Naive thymus-derived CD8-positive, alpha-beta T cell (primary cell): ENCODE measurements at places on chromosomes 5 and 9.
A peak's percentile ranks its signal among the peaks of the same experiment; 100 is the strongest.

DNA sequence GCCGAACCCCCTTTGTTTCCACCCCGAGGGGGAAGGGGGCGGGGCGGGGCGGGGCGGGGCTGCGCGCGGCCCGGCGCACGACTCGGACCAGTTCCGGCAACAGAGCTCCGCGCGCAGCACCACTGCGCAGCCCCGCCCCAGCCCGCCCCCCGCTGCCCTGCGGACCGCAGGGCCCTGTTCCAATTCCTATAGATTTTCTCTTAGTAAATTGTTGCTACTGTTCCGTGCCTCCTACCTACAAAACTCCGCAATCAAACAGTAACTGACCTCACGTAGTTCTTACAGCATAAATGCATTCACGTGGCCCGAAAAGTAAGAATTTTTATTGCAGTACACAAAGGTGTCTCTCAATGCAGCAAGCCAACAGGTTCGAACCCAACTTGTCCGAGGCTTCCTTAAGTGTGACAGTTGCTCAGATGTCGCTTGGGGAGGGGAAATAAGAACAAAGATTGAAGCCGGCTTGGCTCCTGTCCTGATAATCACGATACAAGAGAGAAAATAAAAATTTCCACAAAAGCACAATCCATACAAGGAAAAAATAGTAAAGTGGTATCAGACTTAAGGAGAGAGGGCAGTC, 1.2 kb upstream of the RNF38 start:
- peaks cover 18% of the 10 kb centered on the region for H3K4me1 ChIP-seq
- H3K27ac ChIP-seq = peak overlapping the region; percentile 100
- no peaks in the 10 kb centered on the region for H3K36me3 ChIP-seq
- peak; percentile 79 for DNase-seq

DNA sequence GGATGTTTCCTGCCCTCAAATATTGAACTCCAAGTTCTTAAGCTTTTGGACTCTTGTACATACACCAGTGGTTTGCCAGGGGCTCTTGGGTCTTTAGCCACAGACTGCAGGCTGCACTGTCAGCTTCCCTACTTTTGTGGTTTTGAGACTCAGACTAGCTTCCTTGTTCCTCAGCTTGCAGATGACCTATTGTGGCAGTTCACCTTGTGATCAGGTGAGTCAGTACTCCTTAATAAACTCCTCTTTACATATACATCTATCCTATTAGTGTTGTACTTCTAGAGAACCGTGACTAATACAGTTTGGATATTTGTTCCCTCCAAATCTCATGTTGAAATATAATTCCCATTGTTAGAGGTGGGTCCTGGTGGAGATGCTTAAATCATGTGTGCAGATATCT, 681.9 kb upstream of the ARRDC3 start:
- H3K27me3 ChIP-seq = no peaks in the 10 kb centered on the region
- no peaks in the 10 kb centered on the region for H3K4me1 ChIP-seq
- H3K27ac ChIP-seq = no peak overlapping the region
- no peak overlapping the region for H3K4me3 ChIP-seq

DNA sequence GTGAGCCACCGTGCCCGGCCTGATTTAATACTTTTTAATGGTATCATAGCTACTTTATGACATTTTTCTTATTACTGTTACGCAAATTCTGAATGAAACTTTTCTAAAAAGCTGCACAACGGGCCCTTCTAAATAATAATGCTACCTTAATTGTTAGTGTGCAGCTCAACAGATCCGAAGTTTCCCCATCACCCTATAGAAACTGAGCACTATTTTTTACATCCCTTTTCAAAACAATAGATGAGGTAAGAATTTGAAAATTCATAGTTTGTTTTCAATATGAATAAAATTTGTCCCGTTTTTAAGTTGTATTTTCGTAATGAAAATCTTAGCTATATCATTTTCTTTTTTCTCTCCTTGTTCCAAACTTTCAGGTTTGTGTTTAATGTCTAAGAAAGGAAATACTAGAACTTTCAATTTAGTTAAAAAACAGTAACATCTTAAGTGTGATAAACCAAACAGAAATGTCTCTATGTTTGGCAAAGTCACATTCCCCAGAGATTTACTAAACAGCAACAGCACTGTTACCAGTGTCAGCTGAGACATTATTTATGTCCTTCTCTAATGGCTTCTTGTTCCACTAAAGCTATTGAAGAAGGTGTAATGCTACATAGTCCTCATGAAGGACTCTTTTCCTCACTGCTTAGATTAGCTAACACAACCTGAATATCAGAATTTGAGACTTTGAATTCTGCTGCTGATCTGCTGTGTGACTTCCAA, 22.9 kb downstream of the KIF2A start:
- H3K36me3 ChIP-seq = no peaks in the 10 kb centered on the region
- peak overlapping the region; percentile 20 for H3K27ac ChIP-seq
- peaks cover 88% of the 10 kb centered on the region for H3K4me1 ChIP-seq
- no peak for DNase-seq
- H3K4me3 ChIP-seq = peak overlapping the region; percentile 35

DNA sequence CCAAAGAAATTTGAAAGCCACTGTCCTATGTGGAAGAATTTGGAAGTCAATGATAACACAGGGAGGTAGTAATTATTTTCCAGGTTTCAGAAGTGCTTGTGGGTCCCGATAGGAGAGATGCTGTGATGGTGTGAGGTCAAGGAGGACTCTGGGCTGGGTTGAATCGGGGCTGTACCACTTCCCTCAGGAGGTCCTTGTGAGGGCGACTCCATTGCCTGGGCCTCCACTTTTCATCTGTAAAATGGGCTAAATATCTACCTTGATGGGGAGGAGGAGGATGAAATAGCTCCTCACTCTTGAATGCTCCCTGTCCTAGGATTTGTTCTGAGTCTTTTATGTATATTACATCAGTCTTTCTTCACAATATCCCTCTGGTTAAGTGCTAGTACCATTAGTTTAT, 59.0 kb downstream of the ROPN1L start:
- no peak overlapping the region for H3K27ac ChIP-seq
- H3K27me3 ChIP-seq = no peaks in the 10 kb centered on the region
- no peak for DNase-seq
- no peak overlapping the region for H3K4me3 ChIP-seq

DNA sequence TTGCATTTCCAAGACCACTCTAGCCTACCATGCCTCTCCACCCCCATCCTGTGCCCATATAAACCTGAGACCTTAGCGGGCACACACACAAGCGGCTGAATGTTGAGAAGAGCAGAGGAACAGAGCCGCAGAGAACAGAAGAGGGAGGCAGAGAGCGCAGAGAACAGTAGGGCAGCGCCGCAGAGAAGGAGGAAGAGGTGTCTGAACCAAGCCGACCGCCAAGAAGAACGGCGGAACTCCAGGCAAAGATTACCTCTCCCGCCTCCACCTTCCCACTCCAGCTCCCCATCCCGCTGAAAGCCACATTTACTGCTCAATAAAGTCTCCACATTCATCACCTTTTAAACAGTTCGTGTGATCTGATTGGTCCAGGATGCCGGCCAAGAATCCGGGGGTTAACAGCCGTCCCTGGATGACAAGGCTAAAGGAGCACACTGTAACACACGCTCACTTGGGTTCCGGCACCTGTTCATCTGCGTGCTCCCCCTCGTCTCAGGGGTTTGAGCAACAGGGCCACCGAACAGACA, 33.2 kb downstream of the GRIN3A start:
- peak; percentile 22 for DNase-seq
- peaks cover under 1% of the 10 kb centered on the region for H3K27me3 ChIP-seq
- peak overlapping the region; percentile 90 for H3K27ac ChIP-seq
- no peaks in the 10 kb centered on the region for H3K36me3 ChIP-seq
- peak overlapping the region; percentile 91 for H3K4me3 ChIP-seq

- H3K4me3 ChIP-seq = no peak overlapping the region
- DNase-seq = no peak
Observed at GRCh38 chr9:87445646-87446045, 52.0 kb upstream of the DAPK1 start.

- peak overlapping the region; percentile 77 for H3K4me3 ChIP-seq
- no peaks in the 10 kb centered on the region for H3K27me3 ChIP-seq
- peak overlapping the region; percentile 25 for H3K27ac ChIP-seq
- peaks cover 2% of the 10 kb centered on the region for H3K36me3 ChIP-seq
- H3K4me1 ChIP-seq = peaks cover 55% of the 10 kb centered on the region
Observed at GRCh38 chr5:131305138-131305689, 41.4 kb downstream of the CDC42SE2 start.

DNA sequence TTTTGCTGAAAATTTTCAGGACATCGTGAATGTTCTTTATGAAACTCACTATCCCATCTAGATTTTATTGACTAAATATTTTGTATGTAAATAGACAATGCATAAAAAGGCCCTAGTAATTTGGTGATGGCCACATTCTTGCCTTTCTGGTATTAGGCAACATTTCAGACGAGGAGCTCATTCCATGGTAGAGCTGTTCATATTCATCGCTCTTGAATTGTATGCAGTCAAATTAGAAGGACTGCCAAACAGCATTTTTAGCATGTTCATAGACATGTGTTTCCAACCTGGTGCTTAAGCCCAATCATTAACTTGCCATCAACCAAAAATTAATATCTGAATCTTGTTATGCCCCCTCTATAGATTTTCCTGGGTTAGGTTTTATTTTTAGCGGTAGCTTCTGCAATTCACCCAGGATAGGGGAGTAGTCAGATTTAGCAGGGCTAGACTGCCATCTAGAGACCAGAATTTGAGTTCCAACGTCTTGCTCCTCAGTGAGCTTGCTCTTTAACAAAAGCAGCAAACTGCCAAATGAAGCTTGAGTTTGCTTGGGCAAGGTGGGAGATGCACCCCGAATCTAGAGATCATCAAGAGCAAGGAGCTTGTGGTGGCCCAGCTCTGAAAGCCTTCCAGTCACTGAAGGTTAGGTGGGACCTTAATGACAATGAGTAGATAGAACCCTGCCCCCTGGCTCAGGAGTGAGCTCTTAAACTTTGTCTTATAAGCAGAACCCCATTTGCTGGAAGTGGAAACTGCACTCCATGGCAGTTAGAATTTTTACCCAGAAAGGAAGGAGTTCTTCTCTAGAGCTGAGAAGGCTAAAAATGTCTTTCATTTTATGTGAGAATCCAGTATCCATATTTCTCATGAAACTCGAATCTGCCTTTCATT, 456.2 kb downstream of the RASEF start:
- H3K27me3 ChIP-seq = no peaks in the 10 kb centered on the region
- H3K27ac ChIP-seq = no peak overlapping the region
- H3K4me3 ChIP-seq = no peak overlapping the region
- H3K4me1 ChIP-seq = no peaks in the 10 kb centered on the region
- DNase-seq = no peak
- no peaks in the 10 kb centered on the region for H3K36me3 ChIP-seq

DNA sequence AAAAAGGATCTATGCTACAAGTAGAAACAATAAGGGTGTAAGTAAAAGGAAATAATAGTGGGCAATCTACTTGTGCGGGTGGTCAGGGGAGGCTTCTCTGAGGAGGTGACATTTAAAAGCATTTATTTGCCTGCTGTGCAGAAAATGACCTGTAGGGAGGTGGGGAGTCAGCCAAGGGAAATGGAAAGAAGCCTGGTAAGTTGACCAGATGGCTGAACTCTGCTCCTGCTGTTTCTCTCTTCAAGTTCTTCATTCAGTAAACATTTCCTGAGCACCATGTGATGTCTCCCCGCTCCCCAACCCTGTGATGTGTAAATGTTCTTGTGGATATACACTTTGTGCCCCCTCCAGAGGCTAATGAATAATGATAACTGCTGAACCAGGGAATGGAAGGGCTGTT, 9.9 kb upstream of the SPIN1 start:
- no peak for DNase-seq
- no peaks in the 10 kb centered on the region for H3K36me3 ChIP-seq
- peaks cover 7% of the 10 kb centered on the region for H3K27me3 ChIP-seq
- no peak overlapping the region for H3K27ac ChIP-seq
- H3K4me1 ChIP-seq = no peaks in the 10 kb centered on the region

DNA sequence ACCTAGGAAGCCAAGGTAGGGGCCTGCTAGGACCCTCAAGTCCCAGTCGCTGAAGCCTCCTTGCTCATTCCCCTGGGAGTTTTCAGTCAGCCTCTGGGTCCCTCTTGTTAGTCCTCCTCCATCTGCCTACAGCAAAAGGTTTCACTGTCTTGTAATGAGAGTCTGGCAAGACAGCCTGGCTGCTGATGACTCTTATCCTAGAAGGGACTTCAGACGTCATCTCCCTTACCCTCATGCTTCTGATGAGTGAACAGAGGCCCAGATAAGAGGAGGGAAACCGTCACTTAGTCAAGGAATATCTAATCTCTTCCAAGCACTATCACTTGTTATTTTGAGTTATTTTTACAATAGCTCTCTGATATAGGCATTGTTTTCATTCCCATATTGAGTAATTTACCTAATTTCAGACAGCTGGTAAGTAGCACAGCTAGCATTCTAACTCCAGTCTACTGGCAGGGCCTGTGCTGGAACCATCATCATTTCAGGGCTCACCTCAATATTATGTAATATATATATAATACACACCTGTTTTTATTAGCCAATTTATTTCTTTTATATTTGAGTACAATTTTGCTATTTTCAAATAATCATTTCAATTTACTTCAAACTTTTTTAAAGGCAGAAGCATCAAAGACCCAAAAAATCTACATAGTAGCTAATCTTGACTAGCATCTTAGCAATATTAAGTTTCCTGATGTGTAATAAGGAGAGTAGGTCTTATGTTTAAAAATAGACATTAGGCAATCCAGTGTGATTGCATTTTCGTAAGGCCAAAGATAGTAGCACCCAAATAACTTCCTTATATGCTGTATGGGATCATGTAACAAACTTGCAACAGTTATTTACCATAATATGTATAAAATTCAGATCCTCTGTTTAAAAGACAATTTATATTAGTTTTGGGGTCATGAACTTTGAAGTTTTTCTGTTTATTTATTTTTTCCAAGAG, 7.9 kb downstream of the CMYA5 start:
- no peaks in the 10 kb centered on the region for H3K36me3 ChIP-seq
- H3K27ac ChIP-seq = no peak overlapping the region
- H3K4me3 ChIP-seq = no peak overlapping the region
- DNase-seq = no peak

DNA sequence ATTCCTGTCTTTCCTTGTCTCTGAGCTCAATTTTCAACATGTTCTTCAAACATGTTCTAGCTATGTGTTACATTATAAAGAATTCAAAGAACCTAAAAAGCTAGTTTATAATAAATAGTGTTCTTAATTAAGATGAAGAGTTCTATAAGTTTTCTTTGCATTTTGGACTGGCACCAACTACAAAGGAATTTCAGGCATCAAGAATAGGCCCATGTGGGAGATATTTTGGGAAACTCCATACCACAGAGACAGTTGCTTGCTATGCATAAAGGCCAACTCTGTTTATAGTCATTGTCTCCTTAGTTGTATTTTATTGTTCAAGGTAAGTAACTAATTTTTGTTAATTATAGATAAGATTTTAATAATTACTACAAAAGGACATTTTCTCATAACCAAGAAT, 4.5 kb downstream of the SLF1 start:
- no peak overlapping the region for H3K27ac ChIP-seq
- H3K27me3 ChIP-seq = no peaks in the 10 kb centered on the region
- H3K4me1 ChIP-seq = peaks cover 41% of the 10 kb centered on the region
- no peaks in the 10 kb centered on the region for H3K36me3 ChIP-seq
- DNase-seq = no peak

GRCh38 chr9:133004091-133004998, 25.9 kb downstream of the GFI1B start:
- H3K4me1 ChIP-seq = peaks cover 2% of the 10 kb centered on the region
- H3K27me3 ChIP-seq = peaks cover 73% of the 10 kb centered on the region
- H3K27ac ChIP-seq = no peak overlapping the region
- DNase-seq = no peak
- H3K36me3 ChIP-seq = peaks cover under 1% of the 10 kb centered on the region
- no peak overlapping the region for H3K4me3 ChIP-seq
